ENCODE measurements at places on chromosomes 11 and 22.
A peak's percentile ranks its signal among the peaks of the same experiment; 100 is the strongest.

DNA sequence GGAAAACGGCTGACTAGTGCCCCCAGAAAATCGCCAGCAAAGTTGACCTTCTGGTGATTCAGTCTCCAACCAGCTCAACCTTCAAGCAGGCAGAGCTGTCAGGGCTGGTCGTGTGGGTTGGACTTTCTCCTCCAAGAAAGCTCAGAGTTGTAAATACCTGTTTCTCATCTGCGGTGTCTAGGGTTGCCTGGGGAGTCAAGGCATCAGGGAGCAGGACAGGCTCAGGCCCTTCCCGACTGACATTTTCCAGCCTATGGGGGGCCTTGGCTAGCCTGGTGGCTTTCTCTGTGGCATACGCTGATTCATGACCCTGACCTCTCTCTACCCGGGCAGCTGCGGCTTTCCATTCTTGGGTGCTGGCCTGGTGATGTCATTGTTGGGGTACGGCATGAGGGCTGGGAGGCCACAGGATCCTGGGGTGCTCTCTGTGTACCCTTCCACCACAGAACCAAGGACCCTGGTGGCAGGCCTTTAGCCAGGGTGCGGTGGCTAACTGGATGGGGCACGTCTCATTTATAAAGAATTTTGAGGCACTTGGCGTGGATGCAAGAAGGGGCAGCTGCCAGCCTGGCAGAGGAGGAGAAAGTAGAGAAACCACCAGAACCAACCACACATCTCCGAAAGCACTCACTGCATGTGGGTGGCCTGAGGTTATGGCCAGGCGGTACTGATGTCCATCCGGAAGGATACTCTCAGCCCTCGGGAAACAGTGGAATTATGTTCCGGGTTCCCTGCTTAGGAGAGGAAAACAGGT lies 64.9 kb downstream of the BCR start:
- no peak for DNase-seq

- DNase-seq, result no peak
Observed at GRCh38 chr22:49704345-49705215, 123.1 kb downstream of the BRD1 start.

GRCh38 chr11:59573216-59573615 lies 42.4 kb downstream of the OSBP start:
- no peak for DNase-seq

- DNase-seq, result no peak
Observed at GRCh38 chr11:64173616-64174355, 7.9 kb upstream of the MACROD1 start.

GRCh38 chr22:18119409-18120110 lies 9.0 kb downstream of the TUBA8 start:
- no peak for DNase-seq

- no peak for DNase-seq
Observed at GRCh38 chr11:130588471-130588870, 140.0 kb downstream of the ADAMTS15 start.

- DNase-seq, result no peak
Observed at GRCh38 chr11:58495906-58496305, 12.0 kb downstream of the OR5B21 start.

- no peak for DNase-seq
Observed at GRCh38 chr11:95147364-95147905, 57.8 kb downstream of the ENDOD1 start.

DNA sequence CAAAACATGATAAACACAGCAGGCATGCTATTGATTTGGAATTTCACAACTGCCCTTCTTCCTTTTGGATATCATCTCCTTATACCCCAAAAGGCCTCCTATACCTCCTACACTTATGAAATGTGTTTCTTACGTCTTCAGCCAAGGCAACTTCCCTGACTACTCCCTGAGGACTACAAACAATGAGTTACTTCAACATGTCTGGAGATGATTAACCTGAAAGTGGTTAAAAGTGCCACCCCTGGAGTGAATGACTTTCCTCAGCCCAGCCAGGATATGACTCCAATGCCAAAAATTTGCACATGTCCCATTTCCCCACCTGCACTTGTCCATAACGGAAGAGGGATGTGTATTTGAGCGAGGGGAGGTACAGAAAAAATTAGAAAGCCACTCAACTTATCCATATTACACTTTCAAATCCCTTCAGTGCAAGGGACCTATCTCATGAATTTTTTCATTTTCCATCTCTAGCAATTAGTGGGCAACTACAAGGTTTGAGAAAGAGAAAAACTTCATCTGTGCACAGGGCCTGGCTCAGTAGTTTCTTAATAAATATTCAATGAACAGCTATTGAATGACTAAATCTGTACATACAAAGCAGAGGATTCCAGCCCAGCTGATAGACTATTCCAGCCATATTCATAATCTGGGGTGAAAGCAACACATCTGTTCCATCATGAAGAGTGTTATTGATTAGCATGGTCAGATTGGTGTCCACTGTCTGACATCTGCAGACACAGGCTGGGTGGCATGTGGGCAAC lies 36.8 kb downstream of the KIRREL3 start:
- no peak for DNase-seq

DNA sequence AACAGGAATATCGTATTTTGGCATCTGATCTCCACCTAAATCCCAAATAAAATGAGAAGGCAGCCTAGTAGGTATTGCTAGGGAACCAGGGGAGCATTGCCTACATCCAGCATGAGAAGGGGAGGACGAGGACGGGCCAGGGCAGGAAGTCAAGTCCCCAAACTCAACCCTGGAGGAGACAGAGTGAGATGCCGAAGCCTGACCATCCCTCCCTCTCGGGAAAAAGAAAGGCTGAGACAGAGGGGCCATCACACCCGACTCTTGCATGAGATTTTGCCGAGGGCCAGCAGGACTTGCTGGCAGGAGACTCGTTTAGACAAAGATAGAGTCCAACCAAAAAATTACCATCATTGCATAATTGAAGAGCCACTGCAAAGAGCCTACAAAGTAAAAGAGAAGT lies 50.2 kb upstream of the SPATA19 start:
- DNase-seq, result no peak

DNA sequence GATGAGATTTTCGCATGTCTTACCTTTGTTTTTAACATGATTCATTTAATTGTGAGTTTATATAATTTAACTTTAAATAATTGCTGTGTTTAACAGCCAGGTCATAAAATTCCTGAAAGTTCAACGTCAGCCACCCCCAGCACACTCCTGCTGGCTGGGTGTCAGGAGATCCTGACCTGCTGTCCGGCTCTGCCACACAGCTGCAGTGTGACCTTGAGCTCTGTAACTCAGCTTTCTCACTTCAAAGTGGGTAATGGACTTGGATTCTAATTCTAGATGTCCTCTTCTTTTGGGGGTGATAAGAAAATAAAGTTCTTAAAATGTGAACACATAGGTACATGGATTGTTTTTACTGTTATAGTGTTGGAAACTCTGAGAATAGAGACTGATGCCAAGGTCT lies 10.9 kb downstream of the VPS26B start:
- DNase-seq, result no peak

GRCh38 chr11:112632866-112633505 lies 328.2 kb upstream of the NCAM1 start:
- DNase-seq, result no peak

GRCh38 chr11:64792482-64792881 lies 10.5 kb downstream of the MAP4K2 start:
- no peak for DNase-seq

DNA sequence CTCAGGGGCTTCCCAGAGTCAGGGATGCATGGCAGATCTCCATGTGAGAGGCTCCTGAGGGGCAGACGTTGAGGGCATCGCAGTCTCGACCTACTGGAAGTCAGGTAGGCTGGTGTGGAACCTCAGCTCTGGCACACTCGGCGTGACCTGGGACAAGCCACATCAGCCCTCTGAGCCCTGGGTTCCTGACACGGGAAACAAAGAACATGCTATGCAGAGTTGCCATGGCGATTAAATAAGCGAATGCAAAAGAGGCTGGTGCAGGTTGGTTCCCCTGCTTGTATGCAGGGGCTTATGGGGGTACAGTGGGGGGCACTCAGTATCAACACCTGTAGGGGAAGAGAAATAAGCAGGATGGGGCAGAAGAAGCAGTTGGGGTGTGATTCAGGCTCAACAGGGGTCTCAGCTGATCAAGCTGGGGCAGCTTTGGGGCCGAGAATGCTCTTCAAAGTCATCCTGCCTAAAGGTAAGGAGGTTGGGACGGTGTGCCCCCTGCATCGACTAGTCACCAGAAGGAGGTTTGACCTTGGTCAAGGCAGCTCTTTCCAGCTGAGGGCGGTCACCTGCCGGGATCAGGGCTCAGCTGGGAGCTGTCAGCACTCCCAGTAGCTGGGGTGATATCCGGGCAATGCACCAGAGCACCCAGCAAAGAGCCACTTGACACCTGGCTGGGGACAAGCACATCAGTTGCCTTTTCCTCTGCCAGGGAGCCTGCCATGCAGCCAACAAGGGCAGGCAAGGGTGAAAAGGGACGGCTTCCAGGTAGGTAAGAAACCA lies 442.7 kb downstream of the MIAT start:
- DNase-seq, result no peak

GRCh38 chr11:93494357-93494756 lies 48.8 kb downstream of the SMCO4 start:
- no peak for DNase-seq

DNA sequence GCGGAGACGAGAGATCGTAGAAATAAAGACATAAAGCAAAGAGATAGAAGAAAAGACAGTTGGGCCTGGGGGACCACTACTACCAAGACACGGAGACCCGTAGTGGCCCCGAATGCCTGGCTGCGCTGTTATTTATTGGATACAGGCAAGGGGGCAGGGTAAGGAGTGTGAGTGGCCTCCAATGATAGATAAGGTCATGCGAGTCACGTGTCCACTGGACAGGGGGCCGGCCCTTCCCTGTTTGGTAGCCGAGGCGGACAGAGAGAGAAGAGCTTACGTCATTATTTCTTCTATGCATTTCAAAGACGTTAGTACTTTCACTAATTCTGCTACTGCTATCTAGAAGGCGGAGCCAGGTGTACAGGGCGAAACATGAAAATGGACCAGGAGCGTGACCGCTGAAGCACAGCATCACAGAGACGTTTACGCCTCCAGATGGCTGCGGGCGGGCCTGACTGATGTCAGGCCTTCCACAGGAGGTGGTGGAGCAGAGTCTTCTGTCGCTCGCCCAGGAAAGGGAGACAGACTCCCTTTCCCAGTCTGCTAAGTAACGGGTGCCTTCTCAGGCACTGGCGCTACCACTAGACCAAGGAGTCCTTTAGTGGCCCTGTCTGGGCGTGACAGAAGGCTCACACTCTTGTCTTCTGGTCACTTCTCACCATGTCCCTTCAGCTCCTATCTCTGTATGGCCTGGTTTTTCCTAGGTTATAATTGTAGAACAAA lies 24.8 kb downstream of the PPP6R2 start:
- DNase-seq, result no peak

DNA sequence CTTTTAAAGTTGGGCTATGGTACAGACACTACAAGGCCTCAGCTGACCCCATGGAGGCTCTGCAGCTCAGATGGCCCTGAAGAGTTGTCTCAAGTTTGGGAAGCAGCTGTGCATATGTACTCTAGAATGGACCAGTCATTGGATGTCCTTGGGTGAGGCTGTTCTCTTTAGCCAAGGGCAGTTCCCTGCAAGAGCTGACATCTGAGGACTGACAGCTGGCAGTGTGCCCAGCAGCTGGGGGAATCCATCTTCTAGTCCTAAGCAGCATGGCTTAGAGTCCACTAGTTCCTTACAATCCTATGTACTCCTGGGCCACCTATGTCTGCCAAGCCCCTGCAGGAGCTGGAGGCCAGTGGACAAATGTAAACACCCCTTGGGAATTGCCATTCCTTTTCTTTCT lies 76.5 kb downstream of the C11orf91 start:
- DNase-seq, result no peak

GRCh38 chr11:117560780-117561530 lies 233.3 kb downstream of the CEP164 start:
- DNase-seq, result no peak

- no peak for DNase-seq
Observed at GRCh38 chr11:74820763-74821162, 72.1 kb downstream of the RNF169 start.

GRCh38 chr22:42700901-42701300 lies 19.8 kb downstream of the A4GALT start:
- no peak for DNase-seq

- no peak for DNase-seq
Observed at GRCh38 chr11:112400476-112401014, 139.9 kb upstream of the PLET1 start.

DNA sequence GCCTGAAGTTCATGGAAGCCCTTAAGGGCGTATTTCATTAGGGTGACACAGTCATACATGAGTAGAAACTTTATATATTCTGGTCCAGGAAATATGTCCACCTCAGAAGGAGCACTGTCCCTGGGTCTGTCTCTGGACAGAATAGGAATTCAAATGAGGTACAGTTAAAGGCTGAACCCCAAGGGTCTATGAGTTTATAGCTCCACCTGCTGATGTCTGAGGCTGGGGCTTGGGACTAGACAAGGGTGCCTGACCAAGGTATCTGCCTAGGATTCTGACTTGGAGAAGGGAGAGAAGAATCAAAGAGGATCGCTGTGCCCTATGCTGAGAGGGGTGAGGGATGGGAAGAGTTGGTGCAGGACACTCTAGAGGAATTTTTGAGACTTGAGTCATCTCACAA lies 14.9 kb downstream of the HEPHL1 start:
- no peak for DNase-seq

GRCh38 chr11:1308743-1309497 lies 512 bp downstream of the TOLLIP start:
- DNase-seq, result peak; percentile 31

DNA sequence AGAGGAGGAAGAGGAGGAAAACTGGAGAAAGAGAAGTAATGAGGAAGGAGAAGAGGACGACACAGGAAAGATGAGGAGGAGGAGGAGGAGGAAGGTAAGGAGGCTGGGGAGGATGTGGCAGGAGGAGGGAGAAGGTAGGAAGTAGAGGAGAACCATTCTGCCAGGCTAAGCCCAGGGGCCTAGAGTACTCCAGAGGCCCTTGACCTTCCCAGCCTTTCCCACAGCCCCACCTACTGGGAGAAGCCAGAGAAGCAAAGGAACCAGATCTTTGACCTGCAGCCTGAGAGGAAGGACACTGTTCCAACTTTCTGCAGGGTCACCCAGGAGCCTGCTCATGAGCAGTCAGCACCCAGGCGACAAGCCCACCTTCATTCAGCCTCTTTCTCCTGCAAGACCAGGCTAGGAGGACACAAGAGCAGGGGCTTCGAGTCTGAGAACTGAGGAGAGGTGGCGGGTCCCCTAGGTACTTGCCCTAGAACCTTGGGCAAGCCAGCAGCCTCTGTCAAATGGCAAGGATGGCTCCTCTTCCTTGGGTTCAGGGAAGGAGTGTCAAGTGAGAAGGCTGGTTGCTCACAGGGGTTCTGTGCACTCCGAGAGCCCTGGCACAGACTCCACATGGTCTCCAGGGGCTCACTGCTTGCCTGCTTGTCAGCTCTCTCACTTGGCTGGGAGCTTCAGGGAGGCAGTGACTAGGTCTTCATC lies 27.9 kb upstream of the OAF start:
- no peak for DNase-seq
